Right renal pelvis (tissue), 4 donors: ENCODE measurements at places on chromosomes 11 and 22.

- DNase-seq = no peak
These were observed 47.9 kb downstream of the ZNF280B start for GRCh38 chr22:22460635-22461034.

DNA sequence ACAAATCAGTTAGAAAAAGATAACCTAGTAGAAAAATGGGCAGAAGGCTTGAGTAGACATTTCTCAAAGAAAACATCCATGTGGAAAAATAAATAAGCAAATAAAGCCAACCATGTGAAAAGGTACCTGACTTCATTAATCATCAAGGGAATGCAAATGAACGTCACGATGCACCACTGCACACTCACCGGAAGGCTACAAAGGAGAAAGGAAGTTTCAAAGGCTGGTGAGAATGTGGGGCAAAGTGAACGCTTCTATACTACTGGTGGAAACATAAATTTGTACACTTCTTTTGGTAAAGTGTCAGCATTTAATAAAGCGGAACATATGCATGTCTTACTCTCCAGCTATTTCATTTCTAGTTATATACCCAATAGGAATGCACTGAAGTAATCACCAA, 166.8 kb downstream of the CSNK2A3 start:
- no peak for DNase-seq

- no peak for DNase-seq
These were observed 39.5 kb downstream of the REXO2 start for GRCh38 chr11:114478768-114479167.

- no peak for DNase-seq
These were observed 118.0 kb downstream of the PHF21B start for GRCh38 chr22:44891791-44892190.

DNA sequence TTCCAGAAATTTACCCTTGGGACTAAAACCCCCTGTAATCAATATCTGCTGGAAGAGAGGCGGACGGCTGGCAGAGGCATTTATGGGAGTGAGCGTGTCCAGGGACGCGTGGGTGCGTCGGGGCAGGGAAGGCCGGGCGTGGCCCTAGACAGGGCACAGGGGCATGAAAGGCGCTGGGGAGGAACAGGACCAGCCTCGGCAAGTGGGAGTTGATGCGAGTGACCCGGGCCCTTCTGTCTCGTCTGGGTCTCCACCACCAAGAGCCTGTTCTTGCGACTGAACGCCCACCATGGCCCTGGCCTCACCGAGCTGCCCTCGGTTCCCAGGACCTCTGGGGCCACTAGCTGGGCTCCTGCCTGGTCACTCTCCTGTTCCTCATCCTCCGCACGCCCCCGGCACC, 17.5 kb downstream of the OSBPL5 start:
- DNase-seq = no peak

- no peak for DNase-seq
These were observed 81.8 kb downstream of the MTMR3 start for GRCh38 chr22:29964776-29965175.

GRCh38 chr22:23857606-23858483, at the start of gene SLC2A11:
SLC2A11 (plus strand) TSS chr22:23857875; CDS start chr22:23858000, 125 bp downstream.
- peak; percentile 97 for DNase-seq

DNA sequence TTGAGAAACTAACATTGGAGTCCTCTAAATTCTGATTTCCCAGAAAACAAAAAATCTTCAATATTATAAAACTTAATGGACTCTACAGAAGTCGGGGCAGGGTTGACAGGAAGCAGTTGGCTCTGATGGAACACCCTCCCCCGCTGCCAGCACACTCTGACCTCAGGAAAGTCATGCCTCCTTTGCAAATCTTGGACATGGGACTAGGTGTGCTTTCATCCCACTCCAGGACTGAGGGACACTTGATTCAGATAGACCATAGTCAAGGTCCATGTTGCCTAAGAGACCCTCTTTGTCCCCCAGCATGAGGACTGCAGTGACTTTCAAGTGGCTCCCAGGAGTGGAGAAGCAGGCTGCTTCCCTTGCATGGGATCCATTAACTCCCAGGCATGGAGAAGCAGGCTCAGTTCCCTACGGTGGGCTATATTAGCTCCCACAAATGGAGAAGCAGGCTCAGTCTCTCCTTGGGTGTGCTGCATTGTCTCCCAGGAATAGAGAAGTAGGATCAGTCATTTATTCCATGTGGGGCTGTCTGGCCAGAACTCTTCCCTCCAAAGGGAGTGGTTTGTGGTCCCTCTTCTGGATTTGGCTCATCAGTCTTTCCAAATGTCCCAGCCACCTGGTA, 38.3 kb downstream of the C22orf31 start:
- DNase-seq = no peak

GRCh38 chr11:61267437-61267841, 26.5 kb downstream of the PGA5 start:
- no peak for DNase-seq

GRCh38 chr11:86749376-86749775, 51.0 kb upstream of the PRSS23 start:
- DNase-seq = no peak

DNA sequence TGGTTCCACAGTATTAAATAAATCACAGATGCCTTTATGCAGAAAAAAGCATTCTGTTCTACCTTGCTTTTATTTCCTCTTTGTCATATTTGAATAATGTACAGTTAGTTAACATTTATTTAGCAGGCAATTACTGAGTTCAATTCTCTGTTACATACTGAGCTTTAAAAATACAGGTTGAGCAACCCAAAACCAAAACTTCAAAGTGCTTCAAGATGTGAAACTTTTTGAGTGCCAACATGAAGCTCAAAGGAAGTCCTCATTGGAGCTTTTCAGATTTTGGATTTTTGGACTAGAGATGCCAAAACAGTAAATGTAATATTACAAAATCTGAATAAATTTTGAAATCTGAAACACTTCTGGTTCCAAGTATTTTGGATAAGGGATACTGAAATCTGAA, 54.1 kb downstream of the PDHX start:
- DNase-seq = no peak

- no peak for DNase-seq
These were observed 122.1 kb upstream of the TTC12 start for GRCh38 chr11:113192121-113192925.

DNA sequence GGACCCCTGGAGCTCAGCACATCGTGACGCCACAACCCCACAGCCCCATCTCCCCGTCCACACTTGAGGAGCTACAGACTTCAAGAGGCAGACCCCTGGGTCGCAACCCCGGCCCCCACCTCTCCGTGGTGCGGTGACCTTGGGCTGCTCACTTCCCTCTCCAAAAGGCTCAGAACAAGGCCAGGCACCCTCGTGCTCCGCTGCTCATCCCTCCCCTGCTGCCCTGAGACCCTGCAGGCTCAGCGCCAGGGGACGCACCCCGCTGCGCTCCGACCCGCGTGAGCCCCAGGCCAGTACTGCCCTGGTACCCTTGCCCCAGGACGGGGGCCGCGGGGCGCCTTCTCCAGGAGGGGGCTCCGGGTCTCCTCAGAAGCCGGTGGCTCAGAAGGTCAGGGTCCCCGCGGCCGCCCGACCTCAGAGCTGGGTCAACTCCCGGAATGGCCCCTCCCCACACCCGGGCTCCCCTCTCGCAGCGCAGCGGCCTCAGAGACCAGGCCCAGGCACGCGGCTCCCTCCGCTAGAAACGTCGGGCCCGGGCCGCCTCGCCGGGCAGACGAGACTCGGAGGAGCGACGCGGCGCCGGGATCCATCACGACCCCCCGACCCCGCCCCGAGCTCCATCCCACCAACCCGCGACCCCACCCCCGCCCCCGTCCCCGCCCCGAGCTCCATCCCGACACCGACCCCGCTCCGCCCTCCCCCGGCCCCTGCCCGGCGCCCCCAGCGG, 563 bp downstream of the GATD1 start:
- DNase-seq = no peak

- no peak for DNase-seq
These were observed 463.9 kb downstream of the NELL1 start for GRCh38 chr11:21133244-21133643.

- no peak for DNase-seq
These were observed 492.7 kb downstream of the BRD1 start for GRCh38 chr22:49334976-49335375.

GRCh38 chr11:798093-798713, at the start of gene SLC25A22:
SLC25A22 (minus strand) TSS chr11:798281; CDS start chr11:795006, 3,275 bp downstream.
- no peak for DNase-seq

DNA sequence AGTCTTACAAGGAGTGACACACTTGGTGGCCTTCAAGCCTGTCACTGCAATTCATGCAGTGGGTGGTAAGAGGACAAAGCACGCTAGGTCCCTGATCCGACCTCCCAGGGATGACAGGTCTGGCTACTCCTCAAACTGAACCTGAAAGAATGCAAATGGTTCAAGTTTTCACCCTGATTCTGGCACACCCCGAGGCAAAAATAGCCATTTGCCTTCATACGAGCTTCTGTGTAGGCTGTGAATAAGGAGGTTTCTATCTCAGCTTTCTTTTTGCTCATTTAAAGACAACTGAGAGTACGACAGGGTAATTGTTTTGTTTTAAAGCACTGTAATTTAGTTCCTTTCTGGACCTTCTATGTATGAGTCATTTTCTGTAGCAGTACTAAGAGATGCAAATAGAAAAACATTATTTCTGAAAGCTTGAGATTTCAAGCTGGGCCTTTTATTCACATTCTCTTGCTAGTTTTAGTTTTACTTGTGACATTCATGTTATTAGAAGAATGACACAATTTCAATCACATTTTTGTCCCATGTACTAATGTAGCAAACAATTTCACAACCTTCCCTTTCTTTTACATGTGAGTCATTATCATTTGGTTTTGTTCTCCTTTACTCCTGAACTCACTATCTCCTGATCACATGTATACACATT, 56.6 kb upstream of the FDX1 start:
- no peak for DNase-seq

DNA sequence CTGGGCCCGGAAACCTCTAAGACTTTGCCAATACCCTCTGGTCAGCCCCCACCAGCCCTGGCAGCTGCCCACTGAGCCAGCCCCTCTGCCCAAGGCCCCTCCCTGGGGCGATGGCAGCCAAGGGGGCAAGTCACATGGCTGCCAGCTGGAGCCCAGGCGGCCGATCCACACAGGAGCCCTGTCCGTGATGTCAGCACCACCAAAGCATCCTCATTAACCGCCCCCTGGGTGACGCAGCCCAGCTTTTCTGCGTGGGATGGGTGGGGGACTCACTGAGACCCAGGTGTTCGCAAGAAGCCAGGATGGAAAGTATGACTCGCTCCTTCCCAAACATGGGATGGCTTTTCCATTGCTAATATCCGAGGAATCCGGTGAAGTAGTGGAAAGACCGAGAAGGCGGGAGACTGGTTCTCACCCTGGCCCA, 46.6 kb upstream of the WNT7B start:
- no peak for DNase-seq

DNA sequence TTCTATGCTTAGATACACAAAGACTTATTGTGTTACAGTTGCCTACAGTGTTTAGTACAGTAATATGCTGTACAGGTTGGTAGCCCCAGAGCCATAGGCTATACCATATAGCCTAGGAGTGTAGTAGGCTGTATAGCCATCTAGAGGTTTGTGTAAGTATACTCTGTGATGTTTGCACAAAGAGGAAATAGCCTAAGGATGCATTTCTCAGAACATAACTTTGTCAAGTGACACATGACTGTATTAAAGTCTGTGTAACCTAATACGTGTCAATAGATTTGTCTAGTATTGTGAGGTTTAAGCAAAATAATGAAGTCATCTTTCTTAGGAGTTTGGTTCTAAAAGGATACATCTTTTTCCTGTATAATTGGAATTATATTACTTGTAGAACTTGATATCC, 5.5 kb downstream of the ZC3H12C start:
- DNase-seq = no peak

DNA sequence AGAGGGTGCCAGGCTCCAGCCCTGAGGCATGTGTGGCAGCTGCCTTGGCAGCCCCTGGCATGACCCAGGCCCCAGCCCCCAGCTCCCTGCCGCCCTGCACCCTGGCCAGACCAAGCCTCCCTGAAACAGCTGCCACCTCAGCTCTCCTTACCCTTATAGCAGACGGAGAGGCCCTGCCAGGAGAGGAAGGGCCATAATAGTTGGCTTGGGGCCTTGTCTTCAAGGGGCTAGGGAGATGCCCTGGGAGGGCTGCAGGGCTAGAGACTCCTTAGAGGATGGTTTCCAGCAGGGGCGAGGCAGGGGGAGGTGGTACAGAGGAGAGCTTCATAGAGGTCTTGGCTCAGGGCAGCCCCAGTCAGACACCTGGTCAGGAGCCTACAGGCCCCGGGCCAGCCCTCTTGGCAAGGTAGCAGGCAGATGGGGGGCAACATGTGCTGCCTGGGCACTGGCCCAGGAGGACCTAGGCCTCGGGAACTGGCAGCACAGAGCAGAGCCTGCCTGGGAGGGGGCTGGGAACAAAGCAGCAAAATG, 13.0 kb downstream of the SMTN start:
- no peak for DNase-seq

- DNase-seq = no peak
These were observed 2.8 kb upstream of the USP2 start for GRCh38 chr11:119384332-119384731.

DNA sequence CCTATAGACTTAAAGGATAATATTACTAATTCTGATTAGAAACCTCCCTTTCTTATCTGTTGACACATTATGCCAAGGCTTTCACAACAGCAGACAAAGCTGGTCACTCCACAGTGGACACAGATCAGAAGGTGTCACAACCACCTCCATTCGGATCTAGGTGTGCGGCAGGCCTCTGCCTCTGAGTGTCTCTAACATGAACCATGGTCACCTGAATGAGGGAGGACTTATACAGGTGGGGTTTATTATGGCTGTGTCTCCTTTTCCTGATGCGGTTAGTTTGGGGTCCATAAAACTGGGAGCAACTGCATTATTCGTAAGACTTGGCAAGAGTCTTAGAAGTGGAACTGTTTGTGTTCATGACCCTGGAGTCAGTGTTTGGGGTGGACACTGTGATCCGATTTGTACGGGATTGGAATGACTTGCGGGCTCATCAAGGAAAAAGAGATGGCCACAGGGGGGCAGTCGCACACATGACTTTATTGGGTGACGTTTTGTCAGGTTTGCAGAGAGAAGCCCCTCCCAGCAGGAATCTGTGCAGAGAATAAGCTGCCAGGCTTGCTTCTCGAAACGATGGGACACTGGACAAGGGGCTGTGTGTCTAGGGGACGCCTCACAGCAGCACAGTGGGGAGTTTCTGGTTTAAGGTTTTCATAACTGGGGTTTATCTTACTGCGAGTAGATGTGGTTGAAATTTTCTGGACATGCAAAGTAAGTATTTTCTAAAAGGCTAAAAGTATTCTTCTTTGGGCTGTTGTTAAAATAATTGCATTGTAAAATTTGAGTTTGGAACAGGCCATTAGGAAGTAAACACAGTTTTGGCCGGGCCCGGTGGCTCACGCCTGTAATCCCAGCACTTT, 90.6 kb downstream of the GAB4 start:
- DNase-seq = peak; percentile 36

GRCh38 chr22:17874231-17874905, 100.1 kb upstream of the BID start:
- no peak for DNase-seq

DNA sequence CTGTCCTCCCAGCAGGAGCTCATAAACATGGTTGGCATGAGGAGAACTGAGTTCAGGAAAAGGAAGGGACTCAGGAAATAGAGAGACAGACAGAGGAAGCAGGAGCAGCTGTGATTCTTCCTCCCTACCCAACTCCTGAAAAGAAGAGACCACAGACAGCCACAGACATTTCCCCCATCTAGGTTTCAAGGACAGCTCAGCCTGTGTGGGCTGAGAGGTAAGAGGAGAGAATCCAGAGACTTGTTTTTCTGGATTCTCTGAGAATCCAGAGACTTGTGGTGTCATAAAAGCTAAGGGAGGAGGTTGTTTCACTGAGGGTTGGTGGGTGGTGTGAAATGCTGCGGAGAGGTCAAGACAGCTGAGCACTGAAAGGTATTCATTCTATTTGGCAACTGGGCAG, 19.0 kb upstream of the STK33 start:
- DNase-seq = no peak
